ENCODE measurements at places on chromosomes 11 and 22. TPM values are rescaled to one million over a fixed set of nuclear protein-coding genes. Genes with fewer than 3 reads are reported as not detected.

RANBP1 gene
- total RNA-seq = 210 TPM

PACS1 gene
- 56.5 TPM for total RNA-seq

C11orf65 gene
- 1.4 TPM for total RNA-seq

- no peak for DNase-seq
- H3K27ac ChIP-seq = no peak overlapping the region
- no peaks in the 10 kb centered on the region for H3K36me3 ChIP-seq
- H3K4me1 ChIP-seq = no peaks in the 10 kb centered on the region
- no peaks in the 10 kb centered on the region for H3K27me3 ChIP-seq
Measured at GRCh38 chr22:48228468-48228867, 1466.0 kb downstream of the TBC1D22A start.

GRCh38 chr11:121741761-121742361 lies 289.1 kb upstream of the SORL1-AS1 start:
- DNase-seq = peak; percentile 51
- no peaks in the 10 kb centered on the region for H3K4me1 ChIP-seq
- H3K27me3 ChIP-seq = no peaks in the 10 kb centered on the region
- no peak overlapping the region for H3K27ac ChIP-seq
- no peak overlapping the region for H3K4me3 ChIP-seq

Data from adrenal gland (tissue), 19 donors.